ENCODE measurements at places on chromosomes 6 and 20. TPM values are rescaled to one million over a fixed set of nuclear protein-coding genes. Genes with fewer than 3 reads are reported as not detected.

Gene TINAG
- not detected for polyA plus RNA-seq

Gene BRD2
- 122 TPM for polyA plus RNA-seq

Gene CFAP206
- polyA plus RNA-seq: 0.22 TPM

Gene NKX2-4
- not detected for polyA plus RNA-seq

DNA sequence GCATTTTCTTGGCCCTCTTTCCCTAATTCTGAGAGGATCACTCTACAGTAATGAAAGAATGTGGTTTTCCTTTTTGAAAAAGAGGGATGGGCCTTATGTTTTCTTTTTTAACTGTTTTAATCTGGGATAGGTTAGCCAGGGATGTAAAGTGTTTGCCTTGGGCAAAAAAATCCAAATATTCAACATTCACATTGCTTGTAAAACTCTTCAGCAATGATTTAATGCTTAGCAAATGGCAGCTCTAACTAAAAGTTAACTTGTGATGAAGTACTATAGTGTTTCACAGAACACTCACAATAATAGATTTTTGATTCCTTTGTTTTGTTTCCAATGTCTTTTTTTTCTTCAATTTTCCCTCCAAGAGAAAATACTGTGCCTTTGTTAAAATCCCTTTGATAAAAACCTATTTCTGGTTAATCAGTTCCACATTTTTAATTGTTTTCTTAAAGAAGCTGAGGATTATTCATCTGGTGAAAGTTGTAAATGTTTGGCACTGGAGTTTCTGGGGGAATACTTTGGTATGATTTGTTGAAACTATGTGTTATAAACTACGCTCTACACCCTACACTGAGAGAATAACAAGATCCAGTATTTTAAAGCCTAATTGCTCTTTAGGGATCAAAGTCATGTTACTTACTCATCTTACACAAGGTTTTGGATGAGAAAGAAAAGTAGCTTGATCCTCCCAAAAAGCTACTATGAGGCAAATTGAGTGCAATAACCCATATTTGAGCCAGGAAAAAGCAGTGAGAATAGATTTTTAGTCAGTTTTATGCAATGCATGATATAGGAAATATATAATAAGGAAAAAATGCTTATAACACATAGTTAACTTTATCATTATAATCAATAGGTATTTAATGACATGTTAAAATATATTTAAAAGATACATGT is 335.8 kb downstream of the EPHA7 start:
- DNase-seq: no peak

GRCh38 chr6:158516098-158516497 is 43.8 kb upstream of the TMEM181 start:
- no peak for DNase-seq

GRCh38 chr20:17525650-17526049 is 5.5 kb downstream of the BFSP1 start:
- DNase-seq: peak; percentile 57

- DNase-seq: no peak
These were observed 512.2 kb downstream of the CD109 start for GRCh38 chr6:74208239-74208638.

- peak; percentile 28 for DNase-seq
These were observed 141.6 kb upstream of the THBS2 start for GRCh38 chr6:169395080-169395805.

GRCh38 chr20:11124849-11125505 is 451.2 kb upstream of the JAG1 start:
- no peak for DNase-seq

All from mammary epithelial cell (primary cell).